ENCODE measurements at places on chromosomes 3 and 15.

- no peak for DNase-seq
Observed at GRCh38 chr3:185651971-185652370, 65.9 kb downstream of the SENP2 start.

GRCh38 chr3:185561374-185561943, 9.1 kb upstream of the LIPH start:
- no peak for DNase-seq

- DNase-seq = no peak
Observed at GRCh38 chr3:52339612-52340011, 23.5 kb downstream of the DNAH1 start.

DNA sequence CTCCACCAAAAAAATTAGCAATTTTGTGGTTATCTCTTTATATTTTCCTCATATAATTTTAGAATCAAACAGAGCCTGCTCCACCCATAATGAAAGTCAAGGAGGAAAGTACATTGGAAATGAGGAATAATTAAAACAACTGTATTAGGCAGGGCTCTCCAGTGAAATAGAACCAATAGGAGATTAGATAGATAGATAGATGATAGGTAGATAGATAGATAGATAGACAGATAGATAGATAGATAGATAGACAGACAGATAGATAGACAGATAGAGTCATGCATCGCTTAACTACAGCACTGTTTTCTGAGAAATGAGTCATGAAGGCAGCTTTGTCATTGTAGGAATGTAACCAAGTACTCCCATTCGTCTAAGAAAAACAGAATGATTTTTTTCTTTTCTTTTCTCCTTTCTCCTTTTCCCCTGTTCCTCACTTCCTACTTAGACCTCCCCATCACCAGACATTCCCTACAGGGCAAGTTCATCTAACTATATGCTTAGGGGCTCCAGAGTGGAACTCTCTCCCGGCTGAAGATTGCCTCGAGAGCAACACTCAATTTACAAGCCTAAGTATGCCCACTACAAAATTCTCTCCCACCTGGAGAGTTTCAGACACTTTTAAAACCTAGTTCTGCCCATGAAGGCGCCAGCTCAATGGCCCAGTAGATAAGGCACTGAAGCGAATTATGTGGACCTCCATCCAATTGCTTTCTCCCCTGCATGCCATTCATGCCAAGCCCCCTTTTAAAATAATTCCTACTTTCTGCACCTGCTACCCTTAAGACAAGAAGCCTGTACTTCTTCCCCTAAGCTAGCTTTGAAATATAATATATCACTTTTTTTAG, 53.3 kb upstream of the LIPC start:
- no peak for DNase-seq

DNA sequence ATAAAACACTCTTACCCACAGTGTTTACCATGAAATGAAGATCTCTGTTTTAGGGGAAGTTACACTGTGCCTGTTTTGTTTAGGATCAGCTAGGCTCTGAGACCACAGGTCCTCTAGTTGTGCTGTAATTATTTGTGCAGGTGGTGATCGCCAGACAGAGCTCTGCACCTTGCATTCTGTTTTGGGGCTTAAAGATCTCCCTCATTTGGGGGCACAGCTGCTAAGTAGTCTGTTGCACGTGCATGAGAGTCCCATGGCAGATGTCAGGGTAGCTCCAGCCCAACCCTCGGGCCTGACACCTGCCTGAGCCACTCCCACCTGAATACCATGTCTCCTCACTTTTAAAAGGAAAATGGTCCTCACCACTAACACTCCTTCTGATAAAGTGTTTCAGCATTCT, 12.4 kb downstream of the C3orf20 start:
- no peak for DNase-seq

DNA sequence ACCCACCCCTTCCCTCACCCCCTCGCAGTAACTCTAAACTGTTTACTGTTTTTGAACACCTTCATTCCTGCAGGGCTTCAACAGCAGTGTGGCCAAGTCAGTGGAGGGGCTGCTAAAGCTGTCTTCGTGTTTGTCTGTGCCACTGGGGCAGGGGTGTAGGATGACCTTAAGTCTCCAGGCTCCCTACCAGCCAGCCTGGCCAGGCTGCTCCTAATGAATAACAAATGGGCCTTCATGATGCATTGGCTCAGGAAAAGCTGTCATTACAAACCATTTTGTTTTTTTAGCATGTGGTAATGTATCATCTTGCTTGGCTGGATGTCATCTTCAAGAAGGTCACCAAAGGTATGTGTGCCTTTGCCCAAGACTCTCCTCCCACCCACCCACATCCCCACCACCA, 372.2 kb upstream of the WNT5A start:
- no peak for DNase-seq

DNA sequence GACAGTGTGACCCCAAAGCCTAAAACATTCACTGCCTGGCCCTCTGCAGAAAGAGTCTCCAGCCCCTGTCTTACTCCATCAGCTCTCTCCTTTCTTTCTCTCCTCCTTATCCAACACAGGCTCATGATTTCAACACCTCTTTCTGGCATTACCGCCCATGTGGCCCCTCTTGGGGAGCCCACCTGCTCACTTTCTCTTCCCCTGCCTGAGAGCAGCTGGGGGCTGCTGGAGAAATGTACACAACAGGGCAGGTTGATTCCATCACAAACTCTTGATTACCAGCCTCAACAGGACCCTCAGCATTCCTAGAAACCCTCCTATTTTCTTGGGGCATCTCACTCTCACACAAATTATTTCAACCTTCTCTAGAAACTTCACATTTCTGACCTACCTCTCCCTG, 98.3 kb downstream of the ABHD5 start:
- no peak for DNase-seq

DNA sequence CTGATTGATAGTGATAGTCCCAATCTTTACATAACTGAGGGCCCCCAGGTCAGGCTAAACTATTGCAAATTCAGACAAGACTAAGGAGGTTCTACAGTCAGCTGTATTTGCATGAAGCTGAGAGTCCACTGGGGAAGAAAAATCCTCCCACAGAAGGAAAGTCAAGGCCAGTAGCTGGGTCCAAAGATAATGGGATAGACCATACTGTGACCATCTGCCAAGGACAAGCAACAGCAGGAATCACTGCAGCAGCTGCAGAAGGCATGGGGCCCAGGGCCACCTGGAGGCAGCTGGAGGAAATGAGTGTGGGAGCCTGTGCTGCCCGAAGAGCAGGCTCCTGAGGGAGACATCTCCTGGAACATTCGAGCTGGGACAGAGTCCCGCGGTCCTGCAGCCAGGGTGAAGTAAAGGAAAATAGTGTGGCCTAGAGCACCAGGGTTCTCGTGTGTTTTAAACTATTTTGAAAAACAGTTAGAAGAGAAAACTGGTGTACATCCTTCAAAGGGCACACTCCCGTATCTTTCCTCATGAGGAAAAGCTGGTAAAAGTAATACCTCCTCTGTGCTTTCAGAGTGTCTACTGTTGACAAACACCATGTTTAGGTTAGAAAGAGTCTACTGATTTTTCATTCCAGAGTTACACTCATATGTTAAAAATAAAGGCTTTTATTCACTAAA, 13.2 kb upstream of the TMEM212 start:
- DNase-seq = no peak

DNA sequence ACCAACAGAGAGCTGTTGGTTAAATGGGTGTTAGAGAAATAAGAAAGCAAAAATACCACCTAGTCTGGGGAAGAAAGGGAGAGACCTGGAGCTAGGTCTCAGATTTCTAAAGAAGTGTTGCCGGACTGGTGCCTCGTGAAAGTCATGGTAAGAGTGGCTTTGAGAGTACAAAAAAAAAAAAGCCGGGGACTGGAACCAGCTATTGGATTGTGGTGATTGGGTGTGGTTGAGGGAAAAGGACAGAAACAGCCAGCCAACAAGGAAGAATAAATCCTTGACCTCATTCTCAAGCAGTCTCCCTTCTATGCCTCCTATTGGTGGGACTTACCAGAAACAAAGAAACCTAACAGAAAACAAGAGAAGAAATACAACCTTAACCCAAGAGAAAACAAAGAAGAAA, 346.4 kb upstream of the KCNMB2 start:
- DNase-seq = no peak

- no peak for DNase-seq
Observed at GRCh38 chr15:55900019-55900418, 93.4 kb downstream of the NEDD4 start.

DNA sequence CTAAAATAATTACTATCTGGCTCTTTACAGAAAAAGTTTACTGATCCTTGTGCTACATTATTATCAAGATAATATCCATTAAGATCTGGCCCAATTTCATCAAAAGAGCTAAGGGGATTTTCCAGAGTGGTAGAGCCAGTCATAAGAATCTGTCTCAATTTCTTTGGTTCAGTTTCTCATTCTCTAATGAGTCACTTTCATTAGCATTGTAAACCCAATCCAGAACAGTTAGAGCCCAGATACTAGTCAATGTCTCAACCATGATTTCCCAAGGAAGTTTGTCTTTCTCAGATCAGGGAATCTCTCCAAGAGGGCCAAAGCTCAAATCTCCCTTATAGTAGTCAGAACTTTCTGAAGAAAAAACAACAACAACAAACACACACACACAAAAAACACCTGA, 131.1 kb upstream of the PPP2R3A start:
- no peak for DNase-seq

DNA sequence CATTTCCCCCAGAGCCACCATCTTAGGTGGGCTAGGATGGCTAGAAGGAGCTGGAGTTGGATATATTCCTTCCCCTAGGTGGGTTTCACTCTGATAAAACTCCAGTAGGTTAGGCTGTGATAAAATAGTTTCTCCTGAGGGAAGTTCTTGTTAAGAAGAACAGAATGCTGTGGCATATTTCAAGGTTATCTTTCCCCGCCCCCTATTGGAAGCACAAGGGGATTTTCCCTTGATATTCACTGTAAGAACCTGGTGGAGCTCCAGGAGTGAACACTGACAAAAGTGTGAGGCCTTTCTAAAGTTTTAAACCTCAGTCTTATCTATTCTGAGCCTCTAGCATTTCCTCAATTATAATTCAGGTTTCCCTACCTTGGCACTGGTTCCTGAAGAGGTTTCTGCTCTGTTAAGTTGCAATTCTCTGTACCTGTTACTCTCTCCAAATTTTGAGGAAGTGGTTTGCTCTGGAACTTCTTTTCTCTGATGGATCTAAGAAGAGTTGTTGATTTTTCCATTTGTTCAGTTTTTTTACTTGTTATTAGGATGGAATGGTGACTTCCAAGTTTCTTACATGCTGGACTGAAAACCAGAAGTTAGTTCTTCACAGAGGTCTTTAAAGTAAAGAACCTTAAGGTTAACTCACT, 113.5 kb downstream of the GMPS start:
- DNase-seq = no peak

- no peak for DNase-seq
Observed at GRCh38 chr3:140234256-140234655, 299.3 kb downstream of the CLSTN2 start.
